ENCODE measurements at places on chromosomes 4 and X.

GRCh38 chr4:135050086-135050717 is 848.6 kb upstream of the PABPC4L start:
- DNase-seq: no peak

DNA sequence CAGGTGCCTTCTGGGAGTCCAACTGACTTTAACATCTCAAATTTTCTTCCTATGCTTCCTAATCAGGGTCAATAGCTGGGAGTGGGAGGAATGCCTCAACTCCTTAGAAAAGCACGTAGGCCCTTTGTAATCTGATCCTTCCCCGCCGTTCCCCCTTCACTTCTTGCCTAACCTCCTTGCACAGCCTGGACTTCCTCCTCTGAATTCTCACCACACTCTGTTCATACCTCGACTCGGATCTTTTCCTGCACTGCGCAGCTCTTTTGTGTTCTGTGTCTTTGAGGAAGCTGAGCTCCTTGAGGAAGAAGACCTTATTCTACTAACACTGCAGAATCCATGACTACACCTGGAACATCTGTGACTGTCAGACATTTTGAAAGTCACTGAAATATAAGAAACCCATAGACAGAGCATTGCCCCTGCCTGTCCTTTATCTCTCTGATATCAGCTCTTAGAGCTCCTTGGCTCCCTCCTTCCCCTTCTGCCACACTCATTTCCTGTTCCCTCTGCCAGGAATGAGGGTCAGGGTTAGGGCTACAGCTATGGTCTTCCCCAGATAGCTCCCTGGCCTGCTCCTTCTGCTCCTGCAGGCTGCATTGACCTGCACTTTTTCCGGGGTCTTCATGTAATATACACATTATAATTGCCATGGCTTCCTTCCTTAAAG is 140.2 kb upstream of the LDB2 start:
- DNase-seq: no peak

- no peak for DNase-seq
These were observed 25.4 kb upstream of the LIMCH1 start for GRCh38 chr4:41512596-41512995.

- no peak for DNase-seq
These were observed 74.0 kb downstream of the SEL1L3 start for GRCh38 chr4:25788703-25789238.

GRCh38 chr4:8220661-8221450 is 21.8 kb downstream of the SH3TC1 start:
- DNase-seq: no peak

DNA sequence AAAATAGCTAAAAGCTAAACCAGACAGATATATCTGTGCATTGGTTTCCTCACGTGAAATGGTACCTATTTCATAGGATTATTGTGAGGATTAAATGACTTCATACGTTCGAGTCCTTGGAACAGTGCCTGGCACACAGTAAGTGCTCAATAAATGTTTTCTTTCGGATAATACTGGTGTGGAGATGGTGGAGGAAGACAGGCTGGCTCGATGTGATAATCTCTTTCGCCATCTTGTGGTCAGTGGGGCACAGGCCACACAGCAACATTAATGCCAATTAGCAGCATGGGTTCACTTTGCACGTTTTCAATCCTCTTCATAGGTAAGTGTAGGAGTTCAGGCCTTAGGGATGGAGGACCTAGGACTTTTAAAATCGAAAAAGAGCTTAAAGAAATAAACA is 9.3 kb downstream of the PAGE4 start:
- no peak for DNase-seq

DNA sequence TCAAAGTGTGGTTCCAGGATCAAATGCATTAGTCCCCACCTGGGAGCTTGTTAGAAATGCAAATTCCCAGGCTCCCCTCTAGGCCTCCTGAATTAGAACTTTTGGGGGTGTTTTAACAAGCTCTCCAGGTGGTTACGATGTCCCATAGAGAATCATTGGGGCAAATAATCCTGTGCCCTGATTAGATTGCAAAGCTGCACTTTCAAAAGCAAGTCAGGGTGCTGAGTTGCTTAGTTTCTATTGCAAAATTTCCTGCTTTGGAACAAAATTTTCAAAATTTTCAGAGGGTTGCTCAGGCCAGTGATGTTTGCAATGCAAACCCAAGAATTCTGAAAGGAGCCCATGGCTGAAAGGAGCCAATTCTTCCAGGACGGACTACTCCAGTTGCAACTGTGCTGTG is 71.0 kb downstream of the MGST2 start:
- DNase-seq: no peak

- no peak for DNase-seq
These were observed 1.6 kb upstream of the NDST3 start for GRCh38 chr4:118032691-118033090.

- DNase-seq: no peak
These were observed 3.1 kb upstream of the TCEANC start for GRCh38 chrX:13649838-13650237.

DNA sequence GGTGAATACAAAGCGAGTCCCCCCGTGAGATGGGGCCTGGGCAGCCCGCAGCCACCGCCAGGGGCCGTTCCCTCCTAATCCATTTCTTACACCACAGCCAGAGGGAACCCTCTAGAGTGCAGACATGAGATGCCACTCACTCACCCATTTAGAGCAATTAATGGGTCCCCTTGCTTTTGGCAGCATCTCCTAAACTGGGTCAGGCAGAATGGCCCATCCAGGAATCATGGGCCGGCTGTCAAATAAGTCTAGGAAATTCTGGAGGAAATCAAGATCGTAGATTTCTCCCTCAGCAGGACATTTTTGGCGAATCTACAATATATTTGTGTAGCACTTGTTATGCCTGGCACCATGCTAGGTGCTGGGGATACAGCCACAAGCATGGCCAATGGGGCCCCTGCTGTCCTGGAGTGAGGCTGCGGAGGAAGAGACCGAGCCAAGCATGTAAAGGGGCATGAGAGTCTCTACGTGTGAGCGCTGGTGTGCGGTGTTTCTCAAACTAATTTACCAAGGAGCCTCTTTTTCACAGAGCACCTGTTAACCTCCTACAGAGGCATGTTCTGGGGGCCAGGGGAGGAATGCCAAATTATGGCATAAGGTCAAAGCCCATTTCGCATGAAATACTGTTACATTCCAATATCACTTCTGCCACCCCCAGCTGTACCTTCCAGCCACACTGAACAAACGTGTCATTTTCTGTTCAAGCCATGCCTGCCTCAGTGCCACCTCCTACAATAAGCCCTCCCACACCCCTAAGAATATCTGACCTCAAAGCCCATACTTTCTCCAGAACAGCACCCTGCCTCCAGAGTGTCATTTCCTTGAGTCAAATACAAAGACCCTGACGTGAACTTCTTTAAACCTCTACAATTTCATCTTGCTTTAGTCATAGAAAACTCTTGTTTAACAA is 28.1 kb upstream of the JAKMIP1 start:
- DNase-seq: no peak

- no peak for DNase-seq
These were observed 180.7 kb downstream of the GASK1B start for GRCh38 chr4:157992038-157992705.

GRCh38 chr4:13875181-13875580 is 247.7 kb upstream of the BOD1L1 start:
- no peak for DNase-seq

DNA sequence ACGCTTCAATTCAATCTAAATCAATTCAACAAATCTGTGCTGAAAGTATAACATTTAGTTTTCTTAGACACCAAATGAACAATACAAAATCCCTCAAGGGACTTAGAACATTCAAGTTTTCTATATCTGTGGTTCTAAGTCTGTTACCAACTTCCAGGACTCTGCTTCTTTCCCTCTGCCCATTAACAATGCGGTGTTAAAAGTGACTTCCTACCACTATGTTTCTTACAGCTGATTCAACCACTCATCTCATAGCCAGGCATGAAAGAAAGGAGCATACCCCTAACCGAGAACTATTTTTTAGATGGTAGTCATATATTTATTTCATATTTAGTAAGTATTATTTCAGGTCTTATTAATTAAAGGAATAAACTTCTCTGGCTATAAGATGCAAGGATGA is 38.9 kb downstream of the PPA2 start:
- no peak for DNase-seq

DNA sequence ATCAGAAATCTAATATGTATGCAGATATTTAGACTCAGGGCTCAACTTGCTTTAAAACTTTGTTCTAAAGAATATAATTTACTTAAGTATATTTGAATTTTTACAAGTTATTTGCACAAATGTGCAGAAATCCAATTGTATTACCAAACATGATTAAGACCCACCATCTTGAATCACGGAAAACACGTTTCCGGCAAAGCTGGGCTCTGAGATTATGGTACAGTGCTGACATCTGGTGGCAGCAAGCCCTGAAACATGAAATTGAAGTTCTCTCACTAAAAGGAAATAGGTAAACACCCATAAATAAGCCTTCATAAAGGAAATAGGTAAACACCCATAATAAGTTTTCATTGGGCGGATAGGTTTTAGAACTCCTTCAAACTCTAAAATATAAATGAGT is 98.3 kb upstream of the MAOA start:
- peak; percentile 5 for DNase-seq

- no peak for DNase-seq
These were observed 147.8 kb downstream of the ARHGAP10 start for GRCh38 chr4:147879676-147880075.

- DNase-seq: no peak
These were observed 147.2 kb upstream of the BANK1 start for GRCh38 chr4:101643186-101643837.

DNA sequence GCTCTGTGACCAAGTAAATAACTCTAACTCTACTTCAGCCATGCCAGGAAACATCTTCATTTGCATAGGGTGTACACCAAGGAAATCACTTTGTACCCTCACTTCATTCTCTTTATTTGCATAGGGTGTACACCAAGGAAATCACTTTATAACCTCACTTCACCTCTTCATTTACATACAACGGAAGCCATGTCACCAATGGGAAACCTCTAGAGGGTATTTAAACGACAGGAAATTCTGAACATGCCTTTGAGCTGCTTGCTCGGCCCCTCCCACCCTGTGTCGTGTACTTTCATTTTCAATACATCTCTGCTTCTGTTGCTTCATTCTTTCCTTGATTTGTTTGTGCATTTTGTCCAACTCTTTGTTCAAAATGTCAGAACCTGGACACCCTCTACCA is 848.1 kb upstream of the FRG1 start:
- no peak for DNase-seq

- no peak for DNase-seq
These were observed 32.3 kb downstream of the BCOR start for GRCh38 chrX:40065296-40066046.

DNA sequence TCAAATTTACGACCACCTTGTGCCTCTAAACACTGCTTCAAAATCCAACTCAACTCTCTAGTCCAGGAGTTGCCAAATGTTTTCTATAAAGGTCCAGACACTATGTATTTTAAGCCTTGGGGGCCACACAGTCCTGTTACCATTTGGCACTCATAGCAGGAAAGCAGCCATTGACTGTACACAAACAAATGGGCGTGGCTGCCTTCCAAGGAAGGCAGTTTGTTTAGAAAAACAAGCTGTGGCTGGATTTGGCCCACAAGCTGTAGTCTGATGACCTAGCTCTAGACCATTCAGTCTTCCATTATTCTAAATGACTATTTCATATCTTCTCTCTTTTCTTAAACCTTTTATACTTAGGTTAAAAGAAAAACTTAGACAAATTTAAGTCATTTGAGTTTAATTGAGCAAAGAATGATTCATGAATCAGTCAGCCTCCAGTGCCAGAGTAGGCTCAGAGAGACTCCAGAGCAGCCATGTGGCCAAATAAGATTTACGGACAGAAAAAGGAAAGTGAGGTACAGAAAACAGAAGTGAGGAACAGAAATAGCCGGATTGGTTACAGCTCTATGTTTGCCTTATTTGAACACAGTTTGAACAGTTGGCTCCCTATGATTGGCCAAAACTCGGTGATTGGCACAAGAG is 825.8 kb upstream of the LCORL start:
- no peak for DNase-seq

DNA sequence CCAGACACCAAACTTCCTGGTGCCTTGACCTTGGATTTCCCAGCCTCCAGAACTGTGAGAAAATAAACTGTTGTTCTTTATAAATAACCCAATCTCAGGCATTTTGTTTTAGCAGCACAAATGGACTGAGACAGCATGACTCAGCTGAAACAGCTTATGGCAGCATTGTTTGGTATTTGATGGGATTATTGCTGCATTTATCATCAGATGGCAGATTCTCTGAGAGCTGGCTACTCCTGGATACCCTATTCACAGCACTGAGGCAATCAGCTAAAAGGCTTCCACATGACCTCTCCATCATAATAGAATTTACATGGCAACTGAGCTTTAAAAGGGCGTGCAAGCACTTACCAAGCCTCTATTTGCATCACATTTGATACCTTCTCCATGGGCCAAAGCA is 623.1 kb upstream of the CPEB2 start:
- no peak for DNase-seq

GRCh38 chr4:82268826-82269193 is 105.0 kb downstream of the HNRNPD start:
- no peak for DNase-seq

- no peak for DNase-seq
These were observed 1.6 kb downstream of the KIT start for GRCh38 chr4:54659313-54659712.

GRCh38 chr4:23238848-23239247 is 546.1 kb downstream of the GBA3 start:
- no peak for DNase-seq

DNA sequence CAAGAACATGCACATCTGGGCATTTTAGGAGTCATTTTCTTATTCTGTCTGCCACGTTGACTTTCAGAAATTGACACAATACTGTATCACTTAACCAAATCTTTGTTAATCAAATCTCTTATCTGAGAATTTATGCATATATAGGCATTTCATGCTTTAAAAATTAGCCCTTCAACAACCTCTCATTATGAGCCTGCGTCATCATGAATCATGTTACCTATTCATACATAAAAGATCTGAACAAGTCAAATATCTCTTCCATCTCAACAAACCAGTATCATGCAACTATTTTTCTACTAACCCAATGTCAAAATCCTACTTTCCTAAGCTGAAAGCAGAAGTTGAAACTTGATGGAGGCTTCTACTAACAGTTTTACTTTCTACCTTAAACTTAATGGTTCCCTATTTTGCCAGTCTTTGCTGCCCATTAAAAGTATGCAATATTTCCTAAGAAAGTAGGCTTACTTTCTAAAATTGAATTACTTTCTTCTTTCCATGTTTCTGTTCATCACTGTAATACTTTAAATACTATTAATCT is 1.8 kb downstream of the ADAM29 start:
- no peak for DNase-seq

GRCh38 chr4:28073860-28074555 is 1213.4 kb downstream of the STIM2 start:
- DNase-seq: no peak

DNA sequence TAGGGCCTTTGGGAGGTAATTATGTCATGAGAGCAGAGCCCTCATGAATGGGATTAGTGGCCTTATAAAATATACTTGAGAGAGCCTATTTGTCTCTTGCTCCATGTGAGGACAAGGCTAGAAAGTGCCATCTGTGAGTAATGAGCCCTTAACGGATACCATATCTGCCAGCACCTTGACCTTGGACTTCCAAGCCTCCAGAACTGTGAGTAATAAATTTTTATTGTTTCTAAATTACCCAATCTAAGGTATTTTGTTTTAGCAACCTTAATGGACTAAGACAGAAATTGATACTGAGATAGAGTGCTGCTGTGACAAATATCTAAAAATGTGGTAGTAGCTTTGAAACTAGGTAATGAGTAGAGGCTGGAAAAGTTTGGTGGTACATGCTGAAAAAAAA is 285.0 kb upstream of the DIPK2B start:
- no peak for DNase-seq

Measured in GM12891 (cell line).